ENCODE measurements at places on chromosomes 6 and 20.

DNA sequence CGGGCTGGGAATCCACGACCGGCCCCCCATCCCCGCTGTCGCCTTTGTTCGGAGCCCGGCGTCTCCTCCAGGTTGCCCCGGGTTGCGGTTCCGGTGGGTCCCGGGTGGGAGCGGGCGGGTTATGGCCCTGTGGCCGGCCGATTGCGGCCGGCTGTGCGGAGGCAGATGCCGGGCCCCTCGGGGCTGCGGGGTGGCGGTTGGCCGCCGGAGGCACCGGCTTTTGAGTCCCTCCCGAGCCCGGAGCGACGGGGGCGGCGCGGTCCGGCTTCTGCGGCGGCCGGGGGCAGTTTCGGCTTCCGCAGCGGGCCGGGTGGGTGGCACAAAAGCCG, 431 bp downstream of the LOC128125822 start:
- DNase-seq: no peak

DNA sequence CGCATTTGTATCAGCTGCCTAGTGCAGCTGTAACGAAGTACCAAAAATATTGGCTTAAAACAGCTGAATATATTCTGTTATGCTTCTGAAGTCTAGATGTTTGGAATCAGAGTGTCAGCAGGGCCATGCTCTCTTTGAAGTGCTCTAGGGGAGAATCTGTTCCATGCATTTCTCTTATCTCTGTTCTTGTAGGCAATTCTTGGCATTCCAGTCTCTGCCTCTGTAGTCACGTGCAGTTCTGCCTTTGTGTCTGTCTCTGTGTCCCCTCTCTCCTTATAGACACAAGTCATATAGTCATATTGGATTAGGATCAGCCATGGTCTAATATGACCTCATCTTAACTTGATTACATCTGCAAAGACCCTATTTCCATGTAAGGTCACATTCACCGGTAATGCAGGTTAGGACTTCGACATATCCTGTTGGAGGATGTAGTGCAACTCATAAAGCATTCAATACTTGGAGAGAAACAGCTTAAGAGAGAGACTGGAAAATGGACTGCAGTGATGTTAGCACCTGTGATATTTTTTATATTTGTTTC, 18.6 kb downstream of the FAM83B start:
- no peak for DNase-seq

DNA sequence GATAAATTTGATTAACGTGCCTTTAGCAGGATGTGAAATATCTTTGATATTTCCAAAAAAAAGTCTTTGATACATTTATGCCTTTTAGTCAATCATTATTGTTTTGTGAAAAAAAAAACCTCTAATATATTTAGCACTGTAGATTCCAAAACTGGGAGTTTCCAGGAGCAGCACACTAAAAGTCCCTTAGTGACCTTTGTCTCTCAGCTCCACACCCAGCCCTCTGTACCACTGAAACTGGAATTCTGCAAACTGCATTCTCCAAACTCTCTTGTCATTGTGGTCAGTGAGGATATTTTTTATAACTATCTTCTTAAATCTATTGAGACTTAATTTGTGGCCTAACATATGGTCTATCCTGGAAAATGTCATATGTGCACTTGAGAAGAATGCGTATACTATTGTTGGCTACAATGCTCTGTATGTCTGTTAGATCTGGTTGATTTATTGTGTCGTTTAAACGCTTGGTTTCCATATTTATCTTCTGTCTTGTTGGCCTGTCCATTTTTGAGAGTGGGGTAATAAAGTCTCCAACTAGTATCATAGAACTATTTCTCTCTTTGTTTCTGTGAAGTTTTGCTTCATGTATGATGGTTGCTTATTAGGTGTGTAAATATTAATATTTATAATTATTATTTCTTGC, 73.2 kb upstream of the CNKSR3 start:
- no peak for DNase-seq

DNA sequence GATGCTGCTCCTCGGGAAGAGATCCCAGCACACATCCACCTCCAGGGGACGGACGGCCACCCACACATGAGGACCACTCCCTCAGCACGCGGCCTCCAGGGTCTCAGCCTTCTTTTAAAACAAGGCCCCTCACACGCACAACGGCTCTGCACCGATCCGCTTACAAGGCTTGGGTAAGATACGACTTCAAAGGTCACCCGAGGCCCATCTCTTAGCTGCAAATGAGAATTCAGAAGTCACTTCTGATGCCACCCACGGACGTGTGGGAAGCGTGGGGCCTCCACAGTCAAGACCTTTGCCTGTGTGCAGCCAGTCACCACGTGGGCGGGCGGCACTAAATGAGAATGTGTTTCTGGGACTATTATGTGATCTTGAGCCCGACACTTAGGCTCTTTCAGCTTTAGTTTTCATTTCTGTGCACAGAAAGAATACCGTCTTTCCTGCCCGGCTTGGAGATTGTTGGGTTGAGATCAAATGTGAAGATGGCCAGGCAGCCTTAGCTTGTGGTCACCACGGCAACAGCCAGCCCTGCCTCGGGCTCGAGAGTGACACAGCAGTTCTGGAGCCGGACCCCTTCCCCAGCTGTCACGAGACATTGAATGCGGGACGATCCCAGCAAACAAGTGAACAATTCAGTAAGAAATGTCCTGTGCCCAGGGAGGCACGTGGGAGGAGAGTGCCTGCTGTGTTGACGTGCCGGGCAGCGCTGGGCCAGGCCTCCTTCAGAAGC, 91.6 kb downstream of the RAMACL start:
- peak; percentile 53 for DNase-seq

GRCh38 chr20:19539191-19539590, 218.9 kb upstream of the RIN2 start:
- no peak for DNase-seq

GRCh38 chr6:31918069-31918720, 9.3 kb upstream of the C2 start:
- DNase-seq: no peak

- no peak for DNase-seq
These were observed 9.8 kb upstream of the FAM217A start for GRCh38 chr6:4088704-4089103.

- DNase-seq: no peak
These were observed 2.8 kb upstream of the RNASET2 start for GRCh38 chr6:166958926-166959861.

GRCh38 chr6:137320271-137320670, 101.1 kb upstream of the IFNGR1 start:
- no peak for DNase-seq

GRCh38 chr6:45687570-45687969, 309.8 kb upstream of the SUPT3H start:
- no peak for DNase-seq

DNA sequence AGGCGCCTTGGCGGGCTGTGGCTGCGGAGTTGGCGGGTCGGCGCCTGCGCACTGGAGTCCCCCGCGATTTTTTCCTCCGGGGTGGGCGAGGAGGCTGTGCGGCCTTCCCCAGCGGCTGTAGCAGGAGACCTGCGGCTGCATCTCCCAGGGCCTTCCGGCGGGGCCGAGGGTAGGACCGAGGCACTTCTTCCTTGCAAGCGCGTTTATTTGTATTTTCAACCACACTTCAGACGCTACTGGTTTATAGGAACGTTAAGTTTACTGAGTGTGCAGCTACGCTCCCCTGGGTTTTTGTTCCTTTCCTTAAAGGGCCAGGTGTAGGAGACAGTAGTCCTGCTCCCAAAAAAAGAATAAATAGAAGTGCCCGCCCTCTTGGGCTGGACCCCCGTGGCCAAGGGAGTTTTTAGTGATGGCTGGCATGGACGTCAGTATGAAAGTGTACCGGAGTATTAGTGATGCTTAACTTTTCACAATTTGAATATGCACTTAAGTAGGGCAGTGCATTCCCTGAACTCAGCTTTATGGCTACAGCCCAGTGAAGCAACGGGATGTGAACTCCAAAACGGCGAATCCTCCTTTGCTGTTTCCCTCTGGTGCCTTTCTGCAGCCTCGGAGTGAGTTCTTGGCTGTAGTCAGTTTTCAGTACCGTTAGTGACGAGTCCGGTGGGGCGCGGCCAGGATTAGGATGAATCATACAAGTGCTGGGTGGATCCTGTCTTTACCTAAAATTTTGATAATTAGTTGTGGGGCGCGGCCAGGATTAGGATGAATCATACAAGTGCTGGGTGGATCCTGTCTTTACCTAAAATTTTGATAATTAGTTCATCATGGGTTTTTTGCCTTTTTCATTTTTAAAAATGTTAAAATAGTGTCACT, 1.0 kb upstream of the FBXO5 start:
- peak; percentile 92 for DNase-seq

DNA sequence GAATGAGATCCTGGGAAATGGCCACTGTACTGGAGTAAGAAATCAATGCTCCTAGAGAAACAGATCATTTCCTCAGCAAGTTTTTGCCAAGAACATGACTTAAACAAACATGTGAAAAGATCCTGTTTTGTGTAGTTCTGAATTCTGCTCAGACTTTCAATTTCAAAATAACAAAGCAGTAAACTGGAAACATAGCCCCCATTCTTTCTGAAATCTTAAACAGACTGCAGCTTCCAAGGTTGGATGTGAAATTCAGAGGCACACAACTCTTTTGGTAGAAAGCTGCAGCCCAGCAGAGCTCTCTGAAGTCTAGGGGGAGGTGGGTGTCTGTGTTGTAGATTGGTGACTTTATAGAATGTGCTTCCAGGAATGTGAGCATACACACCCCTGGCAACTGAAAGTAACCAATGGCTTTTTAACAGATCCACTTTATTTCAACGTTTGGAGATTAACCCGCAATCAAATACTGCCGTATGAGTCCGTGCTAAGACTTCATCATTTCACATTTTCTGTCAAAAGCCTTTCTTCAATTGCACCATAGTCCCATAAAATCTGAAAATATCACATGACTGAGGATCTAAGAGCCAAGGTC, 86.4 kb downstream of the ATXN1 start:
- no peak for DNase-seq

DNA sequence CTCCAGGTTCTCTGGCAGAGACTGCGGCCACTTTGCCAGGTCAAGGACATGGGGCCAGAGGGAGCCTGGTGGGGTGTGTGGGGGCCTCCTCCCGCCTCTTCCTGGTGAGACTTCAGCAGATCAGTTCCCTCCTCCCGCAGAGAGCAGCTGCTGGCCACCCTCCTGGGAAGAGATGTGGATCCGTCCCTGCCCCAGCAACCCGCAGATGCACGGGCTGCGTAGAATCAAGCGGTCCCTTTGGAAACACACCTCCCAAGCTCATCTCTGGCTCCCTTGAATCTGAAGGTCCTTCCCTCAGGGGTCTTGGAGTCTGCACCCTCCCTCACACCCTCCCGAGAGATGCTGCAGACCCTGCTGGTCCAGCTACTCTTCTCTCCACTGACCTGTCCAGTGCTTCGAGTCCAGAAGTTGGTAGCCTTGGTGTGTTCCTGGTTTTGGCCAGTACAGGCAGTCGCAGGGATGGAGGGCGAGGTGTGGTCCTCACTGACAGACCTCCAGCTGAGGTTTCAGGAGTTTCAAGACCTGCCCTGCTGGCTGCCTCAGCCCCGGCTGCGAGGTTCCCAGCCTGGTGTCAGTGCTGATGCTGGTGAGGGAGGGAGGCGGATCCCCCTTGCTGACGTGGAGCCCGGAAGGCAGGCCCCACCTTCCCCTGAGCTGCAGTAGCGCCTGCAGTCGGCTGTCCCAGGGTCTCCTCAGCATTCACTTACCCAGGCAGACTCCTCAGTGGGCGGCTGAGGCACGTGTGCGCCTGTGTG, at the start of gene NPBWR2:
Gene NPBWR2 (minus strand): TSS at position 585 of the 755 bp plus-strand sequence. CDS start 734 bp downstream, outside the sequence.
- DNase-seq: no peak

GRCh38 chr20:47389867-47390347, 33.4 kb upstream of the ZMYND8 start:
- no peak for DNase-seq

- DNase-seq: no peak
These were observed 10.8 kb downstream of the SIM1 start for GRCh38 chr6:100453701-100454521.

GRCh38 chr20:3115190-3116107, 30.9 kb upstream of the AVP start:
- no peak for DNase-seq

DNA sequence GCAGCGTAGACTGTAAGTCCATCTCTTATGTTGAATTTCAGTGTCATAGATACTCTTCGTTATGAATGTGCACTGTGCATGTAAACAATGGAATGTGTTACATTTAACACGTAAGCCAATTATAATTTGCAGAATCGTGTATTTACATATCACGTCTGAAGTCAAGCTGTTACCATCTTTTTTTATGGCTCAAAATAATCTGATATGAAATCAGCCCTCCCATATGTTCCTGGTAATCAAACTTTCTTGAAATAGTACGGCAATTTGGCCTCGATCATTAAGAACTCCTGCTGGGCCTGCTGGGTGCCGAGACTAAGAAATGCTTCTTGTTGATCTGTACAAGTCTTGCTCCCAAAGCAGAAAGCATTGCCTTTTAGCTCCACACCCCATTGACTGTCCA, 89.6 kb upstream of the DOK5 start:
- no peak for DNase-seq

- DNase-seq: peak; percentile 1
These were observed 105.1 kb upstream of the HCRTR2 start for GRCh38 chr6:55069132-55069781.

- no peak for DNase-seq
These were observed 543.8 kb upstream of the JAG1 start for GRCh38 chr20:11217326-11218172.

DNA sequence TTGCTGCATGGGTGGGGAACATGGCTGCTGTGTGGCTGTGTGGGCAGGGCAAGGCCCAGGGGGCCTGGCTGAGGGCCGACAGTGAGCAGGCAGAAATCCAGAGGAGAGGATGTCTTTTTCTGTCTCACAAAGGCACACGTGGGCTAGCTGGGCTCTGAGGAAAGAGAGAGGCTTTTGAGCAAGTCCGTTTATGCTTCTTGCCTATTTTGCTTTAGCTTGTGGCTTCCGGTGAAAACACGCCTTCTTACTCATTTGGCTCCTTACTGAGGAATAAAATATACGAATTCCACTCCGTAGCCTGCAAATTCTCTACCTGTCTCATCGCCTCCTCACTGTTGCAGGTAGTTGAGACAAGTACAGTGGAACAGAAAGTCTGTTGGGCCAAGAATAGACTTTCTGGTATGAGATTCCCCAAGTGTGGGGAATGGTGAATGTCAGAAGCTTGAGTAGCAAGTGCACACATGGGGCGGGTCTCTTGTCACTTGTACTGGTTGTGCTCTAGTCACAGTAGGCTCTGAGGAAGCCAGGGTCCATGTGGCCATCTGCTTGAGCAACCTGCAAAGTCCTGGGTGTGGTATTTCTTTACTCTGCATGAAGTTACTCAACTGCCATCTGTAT, 28.4 kb downstream of the WRNIP1 start:
- no peak for DNase-seq

GRCh38 chr20:35823147-35823546, 51.3 kb downstream of the PHF20 start:
- DNase-seq: no peak

- DNase-seq: no peak
These were observed 37.4 kb upstream of the TAGAP start for GRCh38 chr6:159082039-159082815.

GRCh38 chr6:39769012-39769411, 23.2 kb upstream of the DAAM2 start:
- DNase-seq: peak; percentile 70
